ENCODE measurements at places on chromosomes 6 and 20.
A peak's percentile ranks its signal among the peaks of the same experiment; 100 is the strongest.

GRCh38 chr6:160992061-160992979 lies 751 bp downstream of the MAP3K4 start:
- DNase-seq = peak; percentile 75

- peak; percentile 42 for DNase-seq
Observed at GRCh38 chr6:10332111-10332510, 82.8 kb downstream of the TFAP2A start.

DNA sequence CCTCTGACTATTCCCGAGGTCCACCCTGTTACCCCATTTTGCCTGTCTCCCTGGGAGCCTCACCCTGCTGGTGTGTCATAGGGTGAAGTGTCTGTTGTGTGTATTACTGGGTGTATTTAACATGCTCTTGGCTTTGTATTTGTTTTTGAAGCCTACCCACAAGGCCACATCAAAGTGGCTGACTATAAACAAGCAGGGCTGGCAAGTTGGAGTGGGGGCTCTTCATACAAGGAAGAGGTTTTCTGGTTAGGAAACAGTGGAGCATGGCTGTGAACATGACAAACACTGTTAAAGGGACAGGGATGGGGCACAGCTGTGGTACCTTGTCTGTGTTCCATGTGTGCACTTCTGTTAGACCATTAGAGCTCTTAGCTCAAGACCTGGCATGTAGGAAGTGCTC lies 26.3 kb downstream of the HECA start:
- peak; percentile 72 for DNase-seq

GRCh38 chr20:41480054-41480770 lies 113.6 kb upstream of the EMILIN3 start:
- DNase-seq = no peak

DNA sequence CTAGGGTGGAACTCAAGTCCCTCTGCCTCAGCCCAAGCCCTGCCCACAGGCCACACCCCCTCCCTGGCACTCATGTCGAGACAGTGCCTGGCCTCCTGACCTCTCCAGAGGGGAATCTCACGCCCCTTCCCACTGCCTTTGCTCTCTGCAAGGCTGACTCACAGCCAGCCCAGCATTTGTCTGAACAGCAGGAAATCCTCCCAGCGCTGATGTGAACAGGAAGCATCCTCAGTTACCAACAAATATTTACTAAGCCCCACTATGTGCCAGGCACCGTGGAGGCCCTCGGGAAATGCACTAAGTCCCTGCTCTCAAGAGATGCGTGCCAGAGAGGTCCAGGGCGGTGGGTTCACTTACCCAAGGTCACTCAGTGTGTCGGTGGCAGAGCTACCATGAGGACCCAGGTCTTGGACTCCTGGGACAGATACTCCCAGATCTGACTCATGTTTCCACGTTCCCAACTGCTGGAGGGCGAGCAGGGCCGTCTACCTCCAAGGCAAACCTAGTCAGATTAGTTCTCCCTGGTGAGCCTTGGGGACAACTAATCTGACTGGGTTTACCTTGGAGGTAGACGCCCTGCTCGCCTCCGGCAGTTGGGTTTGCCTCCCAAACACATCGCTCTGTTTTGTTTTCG lies 7.8 kb downstream of the ADA start:
- DNase-seq = peak; percentile 88

DNA sequence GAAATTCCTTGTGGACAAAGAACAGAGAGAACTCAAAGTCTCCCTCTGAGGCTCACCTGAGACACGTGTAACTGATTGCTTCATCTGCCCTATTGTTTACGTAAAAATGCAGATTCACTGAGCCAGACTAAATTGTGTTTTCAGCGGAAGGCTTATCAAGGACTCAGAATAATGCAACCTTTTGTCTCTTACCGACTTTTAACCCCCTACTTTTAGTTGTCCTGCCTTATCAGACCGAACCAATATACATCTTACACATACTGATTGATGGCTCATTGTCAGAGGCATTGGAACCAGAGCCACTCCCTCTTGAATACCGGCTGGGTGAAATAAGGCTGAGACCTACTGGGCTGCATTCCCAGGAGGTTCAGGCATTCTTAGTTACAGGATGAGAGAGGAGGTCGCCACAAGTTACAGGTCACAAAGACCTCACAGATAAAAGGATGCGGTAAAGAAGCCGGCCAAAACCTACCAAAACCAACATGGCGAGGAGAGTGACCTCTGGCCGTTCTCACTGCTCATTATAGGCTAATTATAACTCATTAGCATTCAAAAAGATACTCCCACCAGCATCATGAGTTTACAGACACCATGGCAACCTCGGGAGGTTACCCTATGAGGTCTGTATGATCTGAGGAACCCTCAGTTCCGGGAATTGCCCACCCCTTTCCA lies 95.5 kb upstream of the ZNF184 start:
- peak; percentile 42 for DNase-seq

DNA sequence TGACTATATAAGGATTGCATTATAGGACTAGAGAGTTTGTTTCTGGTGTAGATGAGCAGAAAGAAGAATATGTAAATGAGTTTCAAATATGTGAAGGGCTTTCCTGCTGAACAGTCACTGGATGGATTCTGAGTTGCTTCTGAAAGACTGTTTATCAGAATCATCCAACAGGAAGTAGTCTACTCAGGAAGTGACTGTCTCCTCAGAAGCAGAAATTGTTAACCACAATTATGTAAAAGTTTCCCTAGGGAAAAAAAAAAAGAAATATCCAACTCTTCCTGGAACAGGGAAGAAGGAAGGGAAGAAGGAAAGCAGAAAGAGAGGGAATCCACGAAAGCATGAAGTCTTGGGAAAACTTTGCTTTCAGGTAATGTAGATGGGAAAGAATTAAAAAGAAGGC lies 138.9 kb downstream of the TENT5A start:
- DNase-seq = peak; percentile 53

DNA sequence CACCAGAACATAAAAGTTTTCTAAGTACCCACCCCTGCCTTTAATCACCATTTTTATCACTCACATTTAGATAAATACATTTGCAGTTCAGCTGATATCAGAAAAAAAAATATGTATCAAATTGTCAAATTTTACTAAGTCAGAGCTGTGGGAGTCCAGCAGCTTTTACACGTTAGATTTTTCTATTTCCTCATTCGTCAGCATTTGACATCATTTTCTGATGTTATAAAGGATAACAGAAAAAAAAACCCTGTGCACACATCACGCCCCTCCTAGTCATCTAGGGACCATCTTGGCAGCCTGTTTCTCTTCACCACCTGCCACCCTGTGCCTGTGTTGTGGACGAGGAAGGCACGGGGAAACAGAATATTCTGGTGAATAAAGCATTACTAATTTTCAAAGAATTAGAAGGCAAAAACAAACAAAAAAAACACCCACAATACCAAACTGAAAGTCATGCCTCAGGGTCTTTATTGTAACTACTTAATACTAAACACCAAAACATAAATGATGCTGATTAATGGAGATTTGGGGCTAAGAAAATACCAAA lies 12.4 kb downstream of the B4GALT5 start:
- DNase-seq = peak; percentile 56

- no peak for DNase-seq
Observed at GRCh38 chr6:12791371-12791770, 74.8 kb downstream of the PHACTR1 start.

- DNase-seq = no peak
Observed at GRCh38 chr20:24670341-24670872, 201.0 kb downstream of the SYNDIG1 start.

GRCh38 chr6:45504947-45505346 lies 127.2 kb upstream of the SUPT3H start:
- peak; percentile 85 for DNase-seq

GRCh38 chr6:39048481-39049399 lies at the start of gene GLP1R:
Gene GLP1R (plus strand): TSS chr6:39048781. CDS start chr6:39048841, 60 bp downstream.
- DNase-seq = no peak

GRCh38 chr6:146901940-146902816 lies 302.0 kb upstream of the STXBP5 start:
- peak; percentile 31 for DNase-seq

DNA sequence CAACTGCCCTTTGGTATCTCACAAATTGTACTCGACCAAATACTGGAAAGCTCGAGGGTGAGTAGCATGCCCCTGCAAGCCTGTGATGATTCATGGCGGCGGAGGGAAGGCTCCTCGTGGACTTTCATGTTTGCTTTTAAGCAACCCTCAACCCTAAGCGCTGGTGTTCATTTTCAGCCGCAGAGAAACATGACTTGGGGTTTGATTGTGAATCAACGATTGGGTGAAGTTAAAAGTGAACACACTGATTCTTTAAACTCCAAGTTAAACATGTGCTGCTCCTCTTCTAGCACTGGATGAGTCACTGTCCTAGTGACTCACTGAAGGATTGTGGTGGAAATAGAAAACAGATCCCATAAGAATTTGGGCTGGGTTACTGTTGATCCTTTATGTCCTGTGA lies 8.3 kb downstream of the CD109 start:
- DNase-seq = peak; percentile 100

DNA sequence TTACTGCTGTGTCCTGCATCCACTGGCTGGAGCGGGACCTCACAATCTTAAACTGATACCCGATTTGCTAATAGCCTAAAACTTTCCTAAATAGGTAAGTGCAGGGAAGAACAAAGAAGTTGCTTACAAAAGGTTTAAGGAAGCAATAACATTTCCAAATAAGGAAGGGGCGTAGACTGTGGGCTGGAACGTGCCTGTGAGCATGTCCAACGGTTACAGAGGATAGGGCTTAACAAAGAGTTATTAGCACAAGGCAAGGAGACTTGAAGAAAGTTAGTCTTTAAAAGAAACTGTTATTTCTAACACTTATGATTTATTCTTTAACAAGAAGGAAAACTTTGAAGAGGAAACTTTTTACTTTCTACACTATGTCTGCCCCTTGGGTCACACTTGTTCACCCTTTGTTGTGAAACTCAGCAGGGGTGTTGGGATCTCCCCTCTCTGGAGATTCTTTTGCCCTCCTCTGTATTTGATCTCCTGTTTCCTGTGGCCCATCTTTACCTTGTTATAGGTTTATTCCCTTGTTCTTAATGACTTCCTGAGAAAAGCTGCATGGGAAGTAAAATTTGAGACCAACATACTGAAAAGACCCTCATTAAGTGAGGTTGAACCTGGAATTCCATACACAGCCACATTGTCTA lies 28.7 kb downstream of the KAT14 start:
- DNase-seq = peak; percentile 43

DNA sequence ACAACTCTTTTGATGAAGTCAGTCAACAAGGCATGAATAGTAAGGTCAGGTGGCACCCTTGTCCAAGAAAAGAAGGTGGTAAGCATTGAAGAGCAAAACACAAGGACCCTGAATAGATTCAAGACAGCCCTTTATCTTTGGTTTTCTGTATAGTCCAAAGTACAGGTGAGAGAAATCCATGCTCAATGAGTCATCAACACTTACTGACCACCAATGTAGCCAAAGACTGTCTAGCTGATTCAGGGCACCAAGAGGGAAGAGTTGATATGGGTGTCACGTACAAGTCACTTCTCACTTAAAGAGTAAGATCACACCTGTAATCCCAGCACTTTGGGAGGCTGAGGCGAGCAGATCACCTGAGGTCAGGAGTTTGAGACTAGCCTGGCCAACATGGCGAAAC lies 528.3 kb downstream of the CD83 start:
- no peak for DNase-seq

GRCh38 chr20:44199877-44200276 lies 10.7 kb downstream of the OSER1 start:
- no peak for DNase-seq

GRCh38 chr6:111689946-111690345 lies 84.3 kb upstream of the TRAF3IP2 start:
- DNase-seq = peak; percentile 70

DNA sequence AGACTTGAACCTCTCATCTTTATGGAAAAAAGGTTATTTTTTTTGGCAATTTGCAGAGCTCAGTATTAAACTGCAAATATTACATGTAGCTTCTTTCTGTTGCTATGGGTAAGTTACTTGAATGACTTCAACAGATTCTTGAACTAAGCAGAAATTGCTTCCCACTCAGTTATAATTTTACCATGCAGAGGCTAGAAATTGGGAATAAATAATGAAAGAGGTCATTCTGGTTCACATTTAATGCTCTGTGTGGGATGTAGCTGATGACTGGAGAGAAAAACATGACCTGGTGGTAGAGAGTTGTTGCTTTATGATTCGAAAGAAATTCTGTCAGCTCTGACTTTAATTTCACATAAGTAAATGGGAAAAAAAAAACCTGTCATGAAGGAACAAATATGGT lies 16.8 kb upstream of the ADGB start:
- no peak for DNase-seq

GRCh38 chr20:34015401-34016335 lies 22.0 kb downstream of the RALY start:
- DNase-seq = peak; percentile 39

DNA sequence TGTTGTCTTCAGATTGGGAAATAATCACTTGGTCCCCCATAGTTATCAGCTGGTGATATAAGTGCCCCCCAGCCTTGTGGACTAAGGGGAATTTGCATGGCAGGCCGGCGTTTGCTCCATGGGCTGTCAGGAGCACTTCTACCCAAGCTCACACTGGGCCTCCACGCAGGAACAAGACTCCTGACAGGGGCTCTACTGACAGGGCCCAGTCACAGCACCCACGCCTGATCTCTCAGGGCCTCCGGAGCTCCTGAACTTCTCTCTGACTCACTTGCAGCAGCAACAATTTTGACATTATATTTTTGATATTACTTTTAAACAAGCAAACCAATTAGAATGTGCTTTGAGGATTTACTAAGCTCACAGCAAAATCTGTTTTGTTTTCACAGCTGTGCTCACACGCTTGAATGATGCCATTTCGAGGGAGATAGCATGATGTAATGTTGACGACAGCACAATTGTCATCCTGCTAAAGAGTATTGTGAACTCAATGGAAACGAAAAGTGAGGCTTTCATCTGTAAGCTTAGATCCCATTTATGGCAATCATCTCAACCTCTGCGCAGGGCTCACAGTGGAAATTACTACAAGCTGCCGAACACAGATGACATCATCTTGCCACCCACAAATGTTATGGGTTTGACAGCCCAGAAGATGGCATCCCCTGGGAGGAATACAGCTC lies 28.7 kb upstream of the TXNDC5 start:
- DNase-seq = no peak

GRCh38 chr6:142944124-142945048 lies 590 bp downstream of the HIVEP2 start:
- peak; percentile 67 for DNase-seq
